ENCODE measurements at places on chromosomes 2 and 18.

DNA sequence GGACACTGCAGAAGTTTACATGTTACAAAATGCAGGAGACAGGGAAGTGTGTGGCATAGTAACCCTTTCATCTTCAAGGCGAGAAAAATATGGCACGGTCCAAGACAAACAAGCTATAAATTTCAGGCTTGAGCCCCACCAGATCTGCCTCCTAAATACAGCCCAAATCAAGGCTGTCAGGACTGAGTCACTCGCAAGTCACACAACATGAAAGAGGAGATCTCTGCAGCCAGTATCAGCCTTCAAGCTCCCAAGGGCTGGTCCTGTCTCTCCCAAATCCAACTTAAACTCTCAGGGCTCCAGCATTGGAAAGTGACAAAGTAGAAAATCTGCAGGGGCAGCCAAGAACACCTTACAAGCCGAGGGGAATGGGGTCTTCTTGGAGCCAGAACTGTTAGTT is 106.3 kb upstream of the GATA6 start:
- DNase-seq: no peak

GRCh38 chr18:48161191-48161910 is 230.9 kb upstream of the SMAD2 start:
- peak; percentile 64 for DNase-seq

DNA sequence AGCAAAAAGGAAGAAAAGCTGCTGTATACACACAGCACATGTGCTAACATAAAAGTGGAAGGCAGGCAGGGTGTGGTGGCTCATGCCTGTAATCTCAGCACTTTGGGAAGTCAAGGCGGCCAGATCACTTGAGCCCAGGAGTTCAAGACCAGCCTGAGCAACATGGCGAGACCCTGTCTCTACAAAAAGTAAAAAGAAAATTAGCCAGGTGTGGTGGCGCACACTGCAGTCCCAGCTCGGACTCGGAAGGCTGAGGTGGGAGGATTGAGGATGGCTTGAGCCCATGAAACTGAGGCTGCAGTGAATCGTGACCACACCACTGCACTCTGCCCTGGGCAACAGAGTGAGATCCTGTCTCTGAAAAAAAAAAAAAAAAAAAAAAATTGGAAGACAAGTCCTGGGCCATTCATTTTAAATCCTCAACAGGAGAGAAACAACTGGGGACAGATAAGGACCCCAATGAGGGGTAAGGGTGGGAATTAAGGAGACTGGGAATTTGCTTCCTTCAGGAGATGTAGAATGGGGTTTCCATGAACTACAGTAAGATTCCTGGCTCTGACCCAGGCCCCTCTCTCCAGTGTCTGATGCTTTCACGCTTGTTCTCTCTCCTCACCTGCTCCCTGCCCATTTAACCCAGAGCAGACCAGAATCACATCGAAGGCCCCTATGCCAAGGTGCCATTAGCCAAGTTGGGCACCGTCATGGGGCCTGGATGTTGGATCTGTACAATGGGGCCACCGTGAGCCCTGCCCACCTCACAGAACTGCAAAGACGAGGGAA is 29.6 kb downstream of the TNS1 start:
- DNase-seq: no peak

GRCh38 chr2:235063471-235063961 is 111.7 kb downstream of the SH3BP4 start:
- no peak for DNase-seq

- no peak for DNase-seq
These were observed 89.8 kb upstream of the ITGB6 start for GRCh38 chr2:160289831-160290230.

- DNase-seq: no peak
These were observed 176.1 kb upstream of the ZFP36L2 start for GRCh38 chr2:43402452-43402937.

- DNase-seq: no peak
These were observed 66.4 kb upstream of the RAB6C start for GRCh38 chr2:129912871-129913694.

- no peak for DNase-seq
These were observed 160.1 kb upstream of the LRP1B start for GRCh38 chr2:142290931-142291330.

- DNase-seq: no peak
These were observed 173.3 kb downstream of the TWIST2 start for GRCh38 chr2:239021224-239021623.

DNA sequence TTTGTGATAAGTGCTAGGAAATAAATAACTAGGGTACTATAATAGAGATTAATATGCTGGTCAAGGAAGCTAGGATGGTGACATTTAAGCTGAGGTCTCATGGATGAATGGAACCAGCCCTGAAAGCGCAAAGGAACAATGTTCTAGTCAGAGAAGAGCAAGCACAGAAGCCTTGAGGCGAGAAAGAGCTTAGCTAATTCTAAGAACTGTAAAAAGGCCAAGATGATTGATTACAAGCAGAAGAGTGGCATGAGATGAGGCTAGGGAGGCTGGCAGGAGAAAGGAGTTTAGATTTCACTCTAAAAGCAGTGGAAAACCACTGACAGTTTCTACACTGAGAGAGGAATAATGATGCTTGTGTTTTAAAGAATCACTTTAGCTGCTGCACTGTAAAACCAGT is 3.4 kb upstream of the YIPF4 start:
- no peak for DNase-seq

DNA sequence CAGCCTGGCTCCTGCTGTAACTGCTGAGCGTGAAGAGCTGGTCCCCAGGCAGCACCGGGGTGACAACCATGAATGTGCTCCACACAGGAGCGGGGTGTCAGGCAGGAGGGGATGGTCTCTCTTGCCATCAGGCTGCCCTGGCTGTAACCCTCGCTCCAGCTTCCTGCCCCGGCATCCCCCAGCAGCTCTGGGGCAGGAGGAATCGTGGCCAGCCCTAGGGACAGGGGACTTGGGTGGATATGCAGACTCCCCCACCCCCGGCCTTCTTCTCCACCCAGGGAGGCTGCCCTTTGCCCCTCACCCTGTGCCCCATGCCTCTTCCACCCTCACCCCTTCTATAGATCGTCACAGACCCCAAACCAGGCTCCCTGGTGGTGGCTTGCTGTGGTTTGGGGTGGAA is 69.4 kb upstream of the SMAD7 start:
- DNase-seq: no peak

GRCh38 chr2:127170452-127171197 is 49.5 kb downstream of the CYP27C1 start:
- no peak for DNase-seq

- DNase-seq: no peak
These were observed 232.3 kb downstream of the MREG start for GRCh38 chr2:215780907-215781685.

DNA sequence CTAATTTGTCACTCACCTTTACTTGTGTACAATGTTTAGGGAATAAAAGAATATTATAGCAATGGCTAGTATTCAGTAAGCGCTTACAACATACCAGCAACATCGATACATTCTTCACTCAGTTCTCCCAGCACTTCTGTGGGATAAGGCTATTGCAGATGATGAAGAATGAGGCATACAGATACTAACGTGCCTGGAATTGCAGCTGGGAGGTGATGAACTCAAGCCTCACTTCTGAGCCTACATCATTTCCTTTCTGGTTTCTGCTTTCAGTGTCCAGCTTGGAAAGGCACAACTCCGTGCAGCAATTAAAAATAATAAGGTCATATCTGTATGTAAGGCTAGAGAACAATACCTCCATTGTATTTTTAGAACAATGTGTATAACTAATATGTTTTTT is 95.4 kb upstream of the AQP4 start:
- no peak for DNase-seq

- no peak for DNase-seq
These were observed 12.5 kb downstream of the ERBB4 start for GRCh38 chr2:212526059-212526458.

- no peak for DNase-seq
These were observed 86.7 kb downstream of the LONRF2 start for GRCh38 chr2:100235581-100235980.

GRCh38 chr2:240762249-240762648 is 57.8 kb downstream of the KIF1A start:
- DNase-seq: no peak

DNA sequence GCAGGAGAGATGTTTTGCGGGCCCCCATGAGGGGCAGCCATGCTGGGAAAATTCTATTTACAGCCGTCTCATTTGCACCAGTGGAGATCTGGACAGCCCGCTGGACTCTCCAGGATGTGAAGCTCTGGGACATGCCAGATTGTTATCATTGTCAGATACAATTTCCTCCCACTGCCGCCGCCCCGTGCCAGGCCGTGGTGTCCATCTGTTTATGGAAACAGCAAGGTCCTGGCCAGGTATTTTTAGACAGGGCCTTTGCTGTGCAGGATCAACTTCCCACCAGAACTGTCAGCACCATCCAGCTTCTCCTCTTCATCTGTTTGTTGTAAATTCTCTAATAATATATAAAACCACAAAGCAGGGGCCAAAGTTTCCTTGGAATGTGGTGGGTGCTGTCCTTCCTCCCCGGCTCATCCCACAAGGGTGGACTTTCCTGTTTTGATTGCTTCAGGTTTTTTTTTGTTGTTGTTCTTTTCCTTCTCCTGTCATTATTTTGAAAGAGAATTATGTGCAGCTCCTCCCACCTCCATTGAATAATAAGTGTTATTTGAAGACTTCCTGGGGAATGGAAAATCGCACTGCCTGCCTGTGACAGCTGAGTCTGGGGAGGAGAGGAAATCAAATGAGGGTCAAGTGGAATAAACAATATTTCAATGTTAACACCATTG is 398.1 kb downstream of the TNS1 start:
- no peak for DNase-seq

DNA sequence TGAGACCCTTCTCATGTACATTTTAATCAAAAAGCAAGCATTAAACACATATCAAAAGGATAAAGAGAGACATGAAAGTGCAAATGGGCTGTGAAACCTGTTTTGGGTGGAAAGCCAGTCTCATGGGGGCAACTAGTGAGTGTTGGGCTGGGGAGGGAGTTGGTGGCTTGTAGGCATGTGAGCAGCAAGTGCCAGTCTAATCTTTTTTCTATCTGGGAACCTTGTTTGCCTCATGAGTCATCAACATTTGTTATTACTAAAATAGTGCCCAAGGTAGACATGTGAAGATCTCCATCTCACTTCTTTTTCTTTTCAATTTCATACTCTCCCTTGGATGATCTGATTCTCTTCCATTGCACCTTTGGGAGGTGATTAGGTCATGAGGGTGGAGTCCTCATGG is 613.9 kb upstream of the GYPC start:
- DNase-seq: no peak

DNA sequence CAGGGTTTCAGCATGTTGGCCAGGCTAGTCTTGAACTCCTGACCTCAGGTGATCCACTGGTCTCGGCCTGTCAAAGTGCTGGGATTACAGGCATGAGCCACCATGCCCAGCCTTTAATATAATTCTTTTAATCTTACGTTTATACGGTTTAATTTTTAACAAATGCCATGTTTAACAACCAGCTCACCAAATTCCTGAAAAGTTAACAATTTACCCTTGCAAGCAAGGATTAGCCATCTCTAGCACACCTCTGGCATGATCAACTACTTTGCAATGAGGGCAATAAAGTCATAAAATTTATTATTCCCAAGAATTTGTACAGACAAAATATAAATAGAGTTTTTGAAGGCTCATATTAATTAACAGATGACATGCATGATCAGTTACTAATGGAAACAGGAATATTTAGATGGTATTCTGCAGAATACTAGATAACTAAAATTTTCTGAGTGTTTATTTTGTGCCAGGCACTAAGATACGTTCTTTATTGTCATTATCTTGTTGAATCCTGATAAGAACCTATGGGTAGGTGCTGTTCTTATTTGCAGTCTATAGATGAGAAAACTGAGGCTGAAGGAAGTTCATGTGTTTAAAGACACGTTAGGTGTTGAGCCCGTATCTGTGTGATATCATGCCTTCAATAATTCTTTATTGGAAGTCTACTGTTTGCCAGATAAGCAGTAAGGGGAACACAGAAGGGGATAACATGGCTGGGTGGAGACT is 190.1 kb downstream of the CDCA7 start:
- no peak for DNase-seq

- no peak for DNase-seq
These were observed 60.7 kb downstream of the TET3 start for GRCh38 chr2:74045454-74045853.

GRCh38 chr18:59382383-59382782 is 23.3 kb upstream of the LMAN1 start:
- DNase-seq: no peak

GRCh38 chr18:68299906-68300305 is 415.0 kb downstream of the TMX3 start:
- DNase-seq: no peak

GRCh38 chr2:79723830-79724229 is 211.0 kb downstream of the CTNNA2 start:
- DNase-seq: no peak

- no peak for DNase-seq
These were observed 461.4 kb downstream of the RNF144A start for GRCh38 chr2:7378591-7378990.

- no peak for DNase-seq
These were observed 172.4 kb downstream of the MAP2 start for GRCh38 chr2:209596262-209596661.

DNA sequence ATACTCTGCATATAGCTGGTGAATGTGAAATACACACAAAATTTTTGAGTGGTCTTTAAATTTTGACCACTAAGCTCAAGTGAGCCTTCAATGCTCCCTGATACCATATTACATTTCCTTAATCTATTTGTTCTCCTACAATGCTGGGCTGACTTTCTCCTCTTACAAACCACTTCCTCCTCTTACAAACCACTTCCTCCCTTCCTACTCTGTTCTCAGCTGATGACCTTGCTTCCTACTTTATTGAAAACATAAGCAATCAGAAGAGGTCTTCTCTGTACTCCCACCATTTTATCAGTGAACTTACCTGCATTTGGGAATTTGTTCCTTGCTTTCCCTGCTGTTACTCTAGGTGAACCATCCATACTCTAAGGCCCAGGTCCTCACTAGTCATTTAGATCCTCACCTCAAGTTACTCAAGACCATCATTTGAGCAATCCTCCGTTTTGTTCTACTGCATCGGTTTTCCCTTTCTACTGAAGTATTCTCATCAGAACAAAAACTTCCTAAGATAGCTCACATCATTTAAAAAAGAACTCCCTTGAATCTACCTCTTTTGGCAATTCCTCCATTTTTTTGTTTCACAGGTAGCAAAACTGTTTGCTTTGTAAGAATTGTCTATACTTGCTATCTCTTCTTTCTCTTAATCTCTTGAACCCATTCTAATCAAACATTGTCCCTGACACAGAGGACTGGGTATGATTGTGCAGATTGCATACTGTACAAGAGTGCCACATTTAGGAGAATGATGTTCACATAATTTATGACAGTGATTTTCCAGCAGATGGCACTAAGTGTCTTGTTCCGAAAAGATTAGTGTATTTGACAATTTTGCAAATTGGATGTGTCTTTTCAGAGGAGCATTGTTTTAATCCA is 96.5 kb downstream of the EPB41L5 start:
- no peak for DNase-seq

DNA sequence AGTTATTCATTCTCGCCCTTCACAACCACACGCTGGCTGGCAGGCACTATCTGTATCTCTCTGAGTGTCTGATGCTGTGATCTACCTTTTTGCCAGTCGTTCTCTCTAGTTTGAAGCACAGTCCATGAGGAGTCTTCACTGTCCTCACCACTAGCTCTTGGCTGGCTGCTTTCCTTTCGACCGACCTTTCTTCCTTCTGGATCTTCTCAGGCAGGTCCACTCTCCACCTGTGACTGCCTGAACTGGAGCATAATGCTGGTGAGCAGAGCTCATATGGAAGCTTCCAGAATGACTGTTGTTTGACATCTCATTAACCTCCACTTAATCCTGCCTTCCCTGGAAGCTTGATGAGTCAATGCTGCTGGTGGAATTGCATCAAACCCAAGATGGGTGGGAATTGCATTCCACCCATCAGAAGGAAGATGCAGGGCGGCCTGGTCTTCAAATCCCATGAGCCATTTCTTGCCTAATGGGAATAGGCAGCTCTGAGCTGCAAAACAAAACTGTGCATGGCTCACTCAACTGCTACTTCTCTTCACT is 283.5 kb upstream of the HDAC4 start:
- DNase-seq: no peak

Measured in stimulated activated CD4-positive, alpha-beta T cell treated with anti-CD3 and anti-CD28 coated beads, Interleukin-12 subunit alpha, Interleukin-12 subunit beta, amount 100 ng/mL, for 4 hours (primary cell).